ENCODE measurements at places on chromosomes 1 and 21. TPM values are rescaled to one million over a fixed set of nuclear protein-coding genes. Genes with fewer than 3 reads are reported as not detected.

The SPRR2B gene
- total RNA-seq = not detected

The AIRE gene
- total RNA-seq = 0.58 TPM

- no peaks in the 10 kb centered on the region for H3K27me3 ChIP-seq
- H3K4me1 ChIP-seq = peaks cover 53% of the 10 kb centered on the region
Observed at GRCh38 chr21:42406201-42406621, 2.5 kb downstream of the UBASH3A start.

DNA sequence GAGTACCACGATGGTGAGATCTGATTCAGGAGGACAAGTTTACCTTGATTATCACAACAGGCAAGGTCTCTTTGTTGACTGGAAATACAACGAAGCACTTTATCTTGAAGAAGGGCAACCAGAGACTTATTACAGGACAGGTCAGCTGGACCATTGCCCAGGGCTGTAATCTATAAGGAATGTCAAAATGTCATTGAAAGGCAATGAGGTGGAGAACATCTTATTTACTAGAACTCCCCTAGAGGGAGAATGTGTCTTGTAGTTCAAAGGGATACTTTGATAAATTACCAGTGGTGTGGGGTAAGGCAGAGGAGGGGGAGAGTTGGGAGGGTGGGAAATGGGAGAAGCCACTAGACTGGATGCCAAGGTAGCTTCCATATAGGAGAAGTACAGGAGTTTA lies 212.3 kb downstream of the NCAM2 start:
- no peaks in the 10 kb centered on the region for H3K27me3 ChIP-seq
- H3K36me3 ChIP-seq = no peaks in the 10 kb centered on the region
- no peak overlapping the region for H3K27ac ChIP-seq
- no peaks in the 10 kb centered on the region for H3K4me1 ChIP-seq
- no peak overlapping the region for H3K4me3 ChIP-seq
- no peak for DNase-seq

GRCh38 chr1:118101999-118102398 lies 83.0 kb downstream of the SPAG17 start:
- no peak for DNase-seq
- no peaks in the 10 kb centered on the region for H3K36me3 ChIP-seq
- no peak overlapping the region for H3K4me3 ChIP-seq
- H3K27ac ChIP-seq = no peak overlapping the region
- no peaks in the 10 kb centered on the region for H3K27me3 ChIP-seq
- H3K4me1 ChIP-seq = no peaks in the 10 kb centered on the region

DNA sequence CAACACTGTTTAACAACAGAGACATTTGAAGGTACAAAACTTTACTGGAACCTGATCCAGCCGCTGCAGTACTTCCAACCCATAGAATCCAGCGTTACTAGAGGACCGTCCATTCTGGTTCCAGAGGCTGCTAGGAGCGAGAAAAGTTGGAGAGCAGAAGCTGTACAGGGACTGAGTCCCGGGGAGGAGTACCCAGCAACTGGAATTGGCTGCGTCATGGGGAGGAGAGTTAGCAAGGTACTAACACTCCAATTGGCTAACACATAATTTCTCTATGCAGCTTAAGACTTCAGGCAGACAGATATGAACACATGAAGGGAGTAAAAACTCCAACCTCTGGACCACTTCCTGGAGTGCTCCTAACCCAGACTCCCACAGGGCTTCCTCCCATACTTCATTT lies 2.1 kb upstream of the QSOX1 start:
- H3K4me3 ChIP-seq = no peak overlapping the region
- H3K36me3 ChIP-seq = peaks cover 6% of the 10 kb centered on the region
- no peak overlapping the region for H3K27ac ChIP-seq
- no peaks in the 10 kb centered on the region for H3K27me3 ChIP-seq
- DNase-seq = no peak

All from activated CD4-positive, alpha-beta memory T cell treated with anti-CD3 and anti-CD28 coated beads, Interleukin-2, amount 10 ng/mL, durations not matched to agents 7 days and 5 days (primary cell).